ENCODE measurements at places on chromosomes 5 and 9.

DNA sequence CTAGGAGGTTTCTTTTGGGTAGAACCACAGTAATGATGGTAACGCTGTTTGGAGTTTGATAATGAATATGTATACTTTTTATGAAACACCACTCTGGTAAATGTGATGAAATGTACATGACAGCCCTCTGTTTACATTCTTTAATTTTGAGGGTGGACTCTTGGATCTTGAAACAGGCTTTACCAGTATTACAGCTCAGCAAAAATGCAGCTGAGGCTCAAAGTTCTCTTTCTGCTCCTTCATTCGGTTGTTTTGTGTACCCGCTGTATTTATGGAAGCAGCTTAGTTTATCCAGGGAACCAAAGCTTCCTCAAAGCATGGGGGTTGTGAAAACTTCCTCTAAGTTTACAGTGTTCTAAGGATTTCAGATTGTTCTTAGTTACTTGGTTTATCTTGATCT lies 11.1 kb downstream of the GAPVD1 start:
- DNase-seq: no peak

DNA sequence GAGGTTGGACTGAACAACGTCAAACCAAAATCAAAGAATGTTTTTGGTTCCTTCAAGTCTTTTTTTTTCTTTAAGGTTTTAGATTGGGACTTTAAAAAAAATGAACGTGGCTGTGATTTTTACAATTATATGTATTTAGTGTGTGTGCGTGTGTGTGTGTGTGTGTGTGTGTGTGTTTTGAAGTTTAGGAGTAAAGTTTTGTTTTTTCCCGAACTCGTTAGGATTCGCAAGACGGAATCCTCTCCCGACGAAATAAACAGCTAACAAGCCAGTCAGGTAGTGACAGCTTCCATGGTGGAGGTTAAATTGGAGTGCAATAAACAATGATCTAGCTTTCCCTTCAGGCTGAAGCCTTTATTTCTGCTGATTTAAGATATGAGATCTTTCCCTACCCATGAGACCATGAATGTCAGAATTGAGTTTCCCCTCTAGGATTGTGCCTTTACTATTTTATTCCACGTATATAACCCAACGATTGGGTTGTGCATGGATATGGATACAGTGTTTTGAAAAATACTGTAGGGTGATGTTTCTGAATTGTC lies 1.2 kb downstream of the KIAA1958 start:
- no peak for DNase-seq

DNA sequence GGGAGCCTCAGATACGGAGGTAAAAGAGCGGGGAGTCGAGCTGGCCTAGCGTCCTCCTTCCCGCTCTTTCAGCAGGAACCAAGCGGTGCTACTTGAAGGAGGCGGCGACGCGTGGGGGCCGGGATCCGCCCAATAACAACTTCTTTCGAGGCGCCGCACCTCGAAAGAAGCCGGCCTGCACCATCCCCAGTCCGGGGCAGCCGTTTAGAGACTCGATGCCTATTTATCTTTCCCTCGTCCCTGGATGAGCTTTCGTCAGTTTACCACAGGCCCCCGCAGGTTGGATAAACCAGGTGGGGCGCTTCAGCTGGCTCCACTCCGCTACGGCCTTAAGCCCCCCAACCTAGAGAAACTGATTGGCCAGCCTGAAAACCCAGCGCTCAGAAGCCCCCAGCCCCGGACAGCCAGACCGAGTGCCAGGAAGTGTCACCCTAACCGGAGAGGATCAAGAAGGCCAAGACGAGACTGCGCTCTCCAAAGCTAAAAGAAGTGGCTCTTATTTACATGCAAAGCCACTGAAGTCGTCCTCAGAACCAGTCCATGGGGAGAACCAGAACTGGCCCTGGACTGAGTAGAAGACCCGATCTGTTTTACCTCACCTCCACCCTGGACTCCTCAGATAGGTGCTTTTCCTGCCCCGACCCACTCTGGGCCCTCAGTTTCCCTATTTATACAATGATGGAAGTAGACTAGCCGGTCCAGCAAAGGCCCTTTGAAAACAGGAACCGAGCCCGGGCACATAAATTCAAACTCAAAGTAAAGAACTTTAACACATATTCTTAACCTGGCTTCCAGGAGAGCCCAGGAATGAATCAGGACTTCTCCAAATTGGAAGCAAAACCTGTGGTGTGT lies 1.4 kb downstream of the HAND1 start:
- DNase-seq: no peak

- no peak for DNase-seq
Observed at GRCh38 chr5:149341876-149342275, 3.4 kb upstream of the GRPEL2 start.

- no peak for DNase-seq
Observed at GRCh38 chr5:150448334-150448733, 1.2 kb downstream of the RPS14 start.

GRCh38 chr9:136189394-136190236 lies 15.3 kb downstream of the LHX3 start:
- no peak for DNase-seq

DNA sequence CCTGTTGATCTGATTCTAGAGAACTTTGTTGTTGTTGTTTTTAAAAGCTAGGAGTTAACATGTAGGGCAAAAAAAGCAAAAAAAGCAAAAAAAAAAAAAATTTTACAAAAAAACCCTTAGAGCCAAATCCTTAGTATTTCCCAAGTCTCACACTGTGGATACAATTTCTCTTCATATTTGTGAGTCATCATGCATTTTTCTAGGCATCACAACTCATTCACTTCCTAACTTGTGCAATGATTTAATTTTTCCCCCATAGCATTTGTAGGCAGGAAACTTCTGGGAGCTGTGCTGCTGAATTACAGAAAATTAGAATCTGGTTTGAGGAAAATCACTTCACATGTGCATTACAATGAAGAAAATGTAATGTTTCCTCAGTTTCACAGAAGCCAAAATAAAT lies 91.9 kb downstream of the MARCHF3 start:
- DNase-seq: no peak

GRCh38 chr9:34124926-34125325 lies 1.6 kb downstream of the DCAF12 start:
- DNase-seq: no peak

- no peak for DNase-seq
Observed at GRCh38 chr9:113516840-113517577, 53.5 kb downstream of the RGS3 start.

DNA sequence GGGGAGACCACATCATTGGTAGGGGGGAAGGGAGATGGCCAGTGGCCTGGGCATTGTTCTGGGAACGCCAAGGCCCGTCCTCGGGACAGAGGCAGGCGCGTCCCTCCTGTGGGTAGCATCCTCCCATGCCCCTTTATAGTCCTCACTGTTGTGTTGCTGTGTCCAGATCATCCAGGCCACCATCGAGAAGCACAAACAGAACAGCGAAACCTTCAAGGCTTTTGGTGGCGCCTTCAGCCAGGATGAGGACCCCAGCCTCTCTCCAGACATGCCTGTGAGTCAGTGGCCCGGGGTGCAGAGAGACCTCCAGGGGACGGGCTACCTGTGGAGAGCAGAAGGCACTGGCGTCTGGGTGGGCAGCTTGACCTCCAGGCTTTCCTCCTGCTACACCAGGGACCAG lies 38.4 kb upstream of the SUSD3 start:
- no peak for DNase-seq

GRCh38 chr5:98540056-98540455 lies 233.4 kb upstream of the RGMB start:
- no peak for DNase-seq

- no peak for DNase-seq
Observed at GRCh38 chr9:2243666-2244555, 228.8 kb downstream of the SMARCA2 start.

DNA sequence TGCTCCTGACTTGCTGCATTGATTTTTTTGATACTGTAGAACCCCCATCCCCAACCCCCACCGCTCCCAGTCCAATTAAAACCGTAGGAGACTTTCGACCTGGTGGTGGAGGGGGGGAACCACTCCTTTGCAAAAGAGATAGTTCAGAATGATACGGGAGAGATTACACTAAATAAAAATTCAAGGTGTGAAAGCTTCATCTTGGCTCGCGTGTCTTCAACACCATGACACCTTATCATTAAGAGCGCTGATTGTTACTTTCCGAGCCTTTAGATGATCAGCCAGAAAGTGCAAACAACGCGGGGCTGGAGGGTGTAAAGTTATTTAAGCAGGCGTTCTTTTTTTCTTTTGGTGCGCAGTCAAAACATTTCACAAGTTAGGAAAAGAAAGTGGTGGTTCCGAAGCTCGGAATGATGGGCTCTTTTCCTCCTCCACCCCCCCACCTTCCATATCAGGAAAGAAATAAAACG lies 1.3 kb upstream of the ZNF462 start:
- DNase-seq: no peak

GRCh38 chr9:100838857-100839256 lies 189.7 kb upstream of the PLPPR1 start:
- DNase-seq: no peak

GRCh38 chr9:115746496-115746895 lies 407.1 kb upstream of the PAPPA start:
- no peak for DNase-seq

- no peak for DNase-seq
Observed at GRCh38 chr9:89080193-89080592, 88.9 kb downstream of the S1PR3 start.
